ENCODE measurements at places on chromosomes 6 and 20.

DNA sequence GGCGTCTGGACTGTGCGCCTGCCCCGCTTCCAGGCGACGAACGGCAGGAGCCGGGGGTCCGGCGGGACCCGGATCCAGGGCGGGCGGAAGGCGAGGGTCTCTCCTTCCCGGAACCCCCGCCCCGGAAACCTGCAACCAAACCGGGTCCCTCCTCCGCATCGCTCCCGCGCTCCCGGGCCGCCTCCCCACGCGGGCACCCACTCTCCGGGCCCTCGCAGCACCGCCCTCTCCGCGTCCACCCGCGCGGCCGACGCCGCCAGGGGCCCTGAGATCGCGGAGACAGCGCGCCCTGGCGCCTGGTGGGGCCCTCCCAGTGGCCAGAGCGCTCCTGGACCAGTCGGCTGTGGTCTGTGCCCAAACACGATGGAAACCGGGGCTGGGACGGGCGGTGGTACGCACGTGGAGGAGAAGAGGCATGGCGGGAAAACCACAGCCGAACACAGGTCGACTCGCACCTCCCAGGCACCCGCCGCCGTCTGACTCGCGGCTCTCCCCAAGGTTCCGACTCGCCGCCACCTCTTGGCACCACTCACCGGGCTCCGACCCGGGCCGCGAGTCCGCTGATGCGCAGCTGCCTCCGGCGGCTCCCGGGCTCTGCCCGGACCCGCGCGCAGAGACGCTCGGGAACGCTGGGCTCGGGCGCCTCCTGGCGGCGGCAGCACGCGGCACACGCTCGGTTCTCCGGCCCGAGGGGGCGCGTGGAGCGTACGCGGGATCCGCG is 7.9 kb downstream of the NKX2-2 start:
- no peak for DNase-seq

- no peak for DNase-seq
These were observed 61.8 kb downstream of the MLIP start for GRCh38 chr6:54173089-54173488.

DNA sequence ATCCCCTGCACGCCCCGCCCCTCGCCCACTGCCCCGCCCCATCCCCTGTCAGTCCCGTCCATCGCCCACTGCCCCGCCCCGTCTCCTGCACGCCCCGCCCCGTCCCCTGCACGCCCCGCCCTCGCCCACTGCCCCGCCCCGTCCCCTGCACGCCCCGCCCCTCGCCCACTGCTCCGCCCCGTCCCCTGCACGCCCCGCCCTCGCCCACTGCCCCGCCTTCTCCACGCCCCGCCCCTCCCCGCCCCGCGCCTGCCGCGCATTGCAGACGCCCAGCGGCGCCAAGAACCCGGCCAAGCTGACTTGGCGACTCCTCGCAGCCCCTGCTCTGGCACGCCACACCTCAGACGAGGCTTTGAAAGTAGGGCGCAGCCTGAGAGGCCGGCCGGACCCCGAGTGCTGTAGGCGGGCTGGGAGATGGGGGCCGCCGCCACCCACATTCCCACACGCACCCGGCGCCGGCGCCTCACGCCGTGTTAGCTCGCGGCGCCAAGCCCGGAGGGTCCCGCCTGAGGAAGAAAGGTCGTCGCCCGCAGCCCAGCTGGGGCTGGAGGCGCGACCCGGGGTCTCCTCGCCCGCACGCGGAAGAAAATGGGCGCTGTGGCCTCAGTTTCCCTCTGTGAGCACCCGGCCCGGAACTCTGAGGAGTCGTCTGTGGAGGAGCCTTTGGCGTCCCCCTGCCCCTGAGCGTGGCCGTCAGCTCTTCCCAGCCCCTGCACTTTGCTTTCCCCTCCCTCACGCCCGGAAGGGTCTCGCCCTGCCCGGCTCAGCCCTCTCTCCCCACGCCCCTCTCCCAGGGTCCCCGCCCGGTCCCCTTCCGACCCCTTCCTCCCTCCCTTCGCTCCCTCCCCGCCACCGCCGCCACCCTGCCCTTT is at the start of gene RAD21L1:
TSS of gene RAD21L1 (plus strand) at position 262 of the 872 bp plus-strand sequence. CDS start 2,410 bp downstream, outside the sequence.
- no peak for DNase-seq

DNA sequence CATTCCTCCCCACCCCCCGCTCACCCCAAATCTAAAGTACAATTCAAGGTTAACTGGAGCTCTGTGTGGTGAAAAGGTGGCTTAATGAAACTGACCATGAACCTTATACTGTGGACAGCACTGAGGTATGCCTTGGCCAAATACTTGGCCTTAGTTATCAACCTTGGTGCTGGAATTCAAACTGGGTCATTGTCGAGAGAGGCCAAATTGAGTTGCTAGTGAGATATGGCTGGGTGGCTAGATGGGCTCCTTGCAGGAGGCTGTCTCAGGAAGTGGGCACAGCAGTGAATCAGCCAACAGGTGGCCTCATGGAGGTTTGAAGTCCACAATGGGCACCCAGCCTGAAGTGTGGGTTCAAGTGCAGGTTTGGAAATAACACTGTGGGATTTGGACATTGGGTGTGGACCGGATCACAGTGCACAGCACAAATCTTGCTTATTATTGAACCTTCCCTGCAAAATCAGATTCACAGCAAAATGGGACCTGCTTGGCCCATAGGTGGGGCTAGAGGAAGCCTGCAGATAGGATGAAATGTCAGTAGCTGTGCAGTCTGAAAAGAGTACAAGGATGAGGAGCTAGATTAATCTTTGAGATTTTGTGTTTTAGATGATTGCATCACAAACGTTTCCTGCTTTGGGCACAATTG is 5.6 kb upstream of the BTBD3 start:
- DNase-seq = no peak

- DNase-seq = peak; percentile 45
These were observed 184.7 kb downstream of the SAMD5 start for GRCh38 chr6:147693181-147693580.

DNA sequence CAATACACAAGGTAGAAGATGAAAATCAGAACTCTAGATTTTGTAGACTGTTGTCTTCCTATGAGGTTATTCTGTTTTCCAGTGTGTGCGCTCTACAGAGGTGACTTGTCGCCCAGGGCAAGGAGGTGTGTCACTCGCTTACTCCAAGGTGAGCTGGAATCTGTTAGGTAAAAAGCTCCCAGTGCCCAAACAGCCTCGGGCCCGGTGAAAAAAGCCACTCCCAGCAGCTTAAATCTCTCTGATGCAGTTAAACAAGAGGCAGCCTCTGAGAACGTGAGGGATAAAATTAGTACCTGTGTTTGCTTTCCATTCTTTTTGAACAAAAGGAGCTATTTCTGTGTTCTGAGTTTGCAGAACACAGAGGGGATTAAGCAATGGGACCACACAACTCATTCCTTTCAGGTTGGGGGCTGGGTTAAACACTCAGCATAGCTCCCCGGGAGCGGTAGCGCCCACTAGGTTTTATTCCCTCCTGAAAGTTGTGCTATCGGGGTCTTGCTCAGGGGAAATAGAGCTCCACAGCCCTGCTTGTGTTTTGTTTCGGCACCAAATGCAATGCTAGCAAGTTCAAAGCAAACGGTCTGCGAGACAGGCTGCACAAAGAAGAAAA is 181.2 kb downstream of the FOXA2 start:
- peak; percentile 81 for DNase-seq

DNA sequence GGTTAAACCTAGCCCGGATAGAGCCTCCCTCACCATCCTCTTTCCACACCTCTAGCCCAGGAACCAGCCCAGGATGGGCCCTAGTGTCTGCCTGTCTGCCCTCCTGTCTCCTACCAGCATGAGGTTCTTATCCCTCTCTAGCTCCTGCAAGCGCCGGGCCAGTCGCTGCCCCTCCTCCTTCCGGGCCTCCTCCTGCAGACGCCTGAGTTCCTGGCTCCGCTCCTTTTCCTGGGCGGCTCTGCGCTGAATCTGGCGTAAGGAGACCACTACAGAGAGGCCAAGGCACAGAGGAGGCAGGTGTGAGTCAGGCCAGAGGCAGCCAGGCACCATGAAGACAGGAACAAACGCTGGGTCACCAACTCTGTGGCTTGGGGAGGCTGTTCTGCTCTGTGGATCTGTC is 4.3 kb upstream of the PSORS1C2 start:
- DNase-seq = no peak

DNA sequence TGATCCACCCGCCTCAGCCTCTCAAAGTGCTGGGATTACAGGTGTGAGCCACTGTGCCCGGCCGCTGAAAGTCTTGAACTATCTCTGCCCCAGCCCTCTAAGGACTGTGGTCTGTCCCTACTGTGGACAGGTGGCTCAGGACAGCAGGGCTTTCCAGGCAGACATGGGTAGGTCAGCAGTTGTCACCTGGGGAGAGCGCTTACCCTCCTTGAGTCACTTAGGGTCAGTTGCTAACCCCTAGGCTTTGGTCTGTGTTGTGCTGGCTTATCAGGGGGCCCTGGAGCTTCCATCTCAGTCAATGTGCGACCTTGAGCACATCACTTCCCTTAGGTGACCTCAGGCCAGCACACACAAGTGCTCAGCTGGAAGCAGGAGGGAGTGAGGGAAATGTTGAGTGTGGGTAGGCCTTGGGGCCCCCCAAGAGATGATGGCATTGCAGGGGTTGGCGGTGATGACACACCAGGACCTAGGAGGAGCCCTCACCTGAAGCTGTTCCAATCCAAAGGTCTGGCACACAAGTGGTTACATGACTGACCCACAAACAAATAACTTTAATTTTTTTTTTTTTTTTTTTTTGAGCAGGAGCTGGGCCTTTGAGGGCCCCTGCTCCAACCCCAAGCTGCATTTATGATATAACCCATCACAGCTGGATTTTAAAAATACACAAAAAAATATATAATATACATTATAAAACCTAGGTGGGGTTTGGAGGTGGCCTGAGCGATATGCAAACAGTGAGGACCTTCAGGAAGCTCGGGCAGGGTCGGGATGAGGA is 5.1 kb downstream of the RPL10A start:
- no peak for DNase-seq

GRCh38 chr6:157528931-157529653 is 148.1 kb downstream of the ZDHHC14 start:
- no peak for DNase-seq

- no peak for DNase-seq
These were observed 179.5 kb downstream of the BTBD9 start for GRCh38 chr6:38460186-38460585.

- no peak for DNase-seq
These were observed 632.7 kb downstream of the RFPL4B start for GRCh38 chr6:112979830-112980229.

GRCh38 chr20:9059931-9060330 is 9.0 kb upstream of the PLCB4 start:
- no peak for DNase-seq

DNA sequence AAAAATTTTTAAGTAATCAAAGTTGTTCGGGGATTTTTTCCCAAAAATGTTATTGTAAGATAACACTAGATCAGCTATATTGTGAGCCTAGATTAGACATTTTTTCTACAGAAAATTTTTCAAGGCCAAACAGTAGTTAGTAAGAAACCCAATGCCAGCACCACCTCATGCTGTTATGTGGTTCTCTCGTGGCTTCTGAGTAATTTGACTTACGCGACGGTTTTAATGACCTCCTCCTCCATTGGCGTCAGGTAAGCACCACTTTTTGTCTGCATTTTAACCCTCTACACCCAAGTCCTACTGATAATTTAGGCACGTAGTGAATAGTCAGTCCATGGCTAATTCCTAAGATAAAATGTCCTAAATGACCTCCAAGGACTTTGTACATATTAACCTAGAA is 9.7 kb downstream of the RPS6KA2 start:
- no peak for DNase-seq

DNA sequence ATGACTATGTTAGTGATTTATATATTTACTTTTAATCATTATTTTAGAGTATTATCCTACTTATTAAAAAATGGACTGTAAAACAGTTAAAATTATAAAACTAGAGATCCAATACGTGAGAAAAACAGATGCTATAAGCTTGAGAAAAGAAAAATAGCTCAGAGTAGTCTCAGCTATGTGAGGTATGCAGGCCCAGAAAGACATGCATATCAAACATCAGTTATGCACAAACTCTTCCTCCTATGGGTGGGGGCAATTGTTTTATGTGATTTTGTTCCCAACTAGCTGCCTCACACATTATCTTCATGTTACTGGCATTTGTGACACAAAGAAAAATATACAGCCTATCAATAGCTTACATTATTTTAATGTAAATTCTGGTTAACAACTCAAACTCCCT is 28.8 kb downstream of the RARS2 start:
- DNase-seq = no peak

GRCh38 chr6:90233994-90234393 is 62.6 kb downstream of the BACH2 start:
- no peak for DNase-seq

DNA sequence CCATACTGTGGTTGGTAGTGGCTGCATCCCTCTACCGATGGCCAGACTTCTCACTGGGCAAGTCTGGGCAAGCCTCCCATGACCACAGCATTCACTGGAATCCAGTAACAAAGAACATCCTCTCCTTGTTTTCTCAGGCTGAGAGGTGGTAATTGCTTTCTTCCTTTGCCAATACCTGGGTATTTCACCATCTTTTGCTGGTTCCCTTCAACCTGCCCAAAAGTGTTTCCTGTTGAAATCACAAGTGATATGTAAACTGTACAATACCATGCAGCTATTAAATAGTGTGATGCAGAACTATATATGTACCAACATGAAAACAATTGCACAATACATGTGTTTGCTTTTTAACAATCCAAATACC is at the start of gene PTCHD4:
TSS of gene PTCHD4 (minus strand) at position 55 of the 364 bp plus-strand sequence. CDS start 42,240 bp downstream, outside the sequence.
- no peak for DNase-seq

GRCh38 chr20:63381781-63382431 is 20.8 kb upstream of the CHRNA4 start:
- no peak for DNase-seq

- no peak for DNase-seq
These were observed 84.7 kb upstream of the SCP2D1 start for GRCh38 chr20:18728870-18729224.

GRCh38 chr6:118679327-118679901 is 28.0 kb upstream of the CEP85L start:
- no peak for DNase-seq

DNA sequence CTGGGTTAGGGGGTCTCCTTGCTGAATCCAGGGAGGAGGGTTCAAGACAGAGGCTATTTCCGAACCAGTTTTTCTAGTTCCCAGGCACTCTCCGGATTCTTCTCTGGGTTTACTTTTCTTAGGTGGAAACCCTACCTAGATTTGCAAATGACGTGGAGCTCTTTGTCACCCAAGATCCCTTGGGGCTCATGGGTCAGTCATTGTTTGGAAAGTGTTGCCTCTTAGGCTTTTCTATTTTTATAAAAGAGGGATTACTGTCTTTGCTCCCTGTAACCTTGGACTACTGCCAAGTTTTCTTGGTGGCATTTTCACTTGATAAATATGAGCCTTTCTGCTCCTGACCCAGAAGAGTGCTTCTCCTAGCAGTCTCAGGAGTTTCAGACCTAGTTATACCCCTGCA is 33.6 kb downstream of the FAM209B start:
- no peak for DNase-seq

GRCh38 chr20:2778602-2779321 is 21.7 kb downstream of the CPXM1 start:
- no peak for DNase-seq

- DNase-seq = no peak
These were observed 17.1 kb upstream of the MMP9 start for GRCh38 chr20:45991616-45992015.

- DNase-seq = no peak
These were observed 95.6 kb upstream of the SUPT3H start for GRCh38 chr6:45473121-45473993.

Data from NCI-H1417 treated with DMSO at 0.1 percent for 48 hours (cell line).